ENCODE measurements at places on chromosomes 2 and 18.

GRCh38 chr2:179555691-179556283 is 291.2 kb upstream of the SESTD1 start:
- no peak for DNase-seq

GRCh38 chr18:49023938-49024803 is 73.4 kb upstream of the SMAD7 start:
- no peak for DNase-seq

GRCh38 chr2:213733893-213734292 is 449.6 kb downstream of the SPAG16 start:
- no peak for DNase-seq

- DNase-seq = no peak
Observed at GRCh38 chr2:1518867-1519530, 105.7 kb downstream of the TPO start.

GRCh38 chr2:2720351-2720750 is 389.3 kb upstream of the MYT1L start:
- no peak for DNase-seq

GRCh38 chr2:224433442-224433841 is 31.5 kb upstream of the FAM124B start:
- DNase-seq = no peak

DNA sequence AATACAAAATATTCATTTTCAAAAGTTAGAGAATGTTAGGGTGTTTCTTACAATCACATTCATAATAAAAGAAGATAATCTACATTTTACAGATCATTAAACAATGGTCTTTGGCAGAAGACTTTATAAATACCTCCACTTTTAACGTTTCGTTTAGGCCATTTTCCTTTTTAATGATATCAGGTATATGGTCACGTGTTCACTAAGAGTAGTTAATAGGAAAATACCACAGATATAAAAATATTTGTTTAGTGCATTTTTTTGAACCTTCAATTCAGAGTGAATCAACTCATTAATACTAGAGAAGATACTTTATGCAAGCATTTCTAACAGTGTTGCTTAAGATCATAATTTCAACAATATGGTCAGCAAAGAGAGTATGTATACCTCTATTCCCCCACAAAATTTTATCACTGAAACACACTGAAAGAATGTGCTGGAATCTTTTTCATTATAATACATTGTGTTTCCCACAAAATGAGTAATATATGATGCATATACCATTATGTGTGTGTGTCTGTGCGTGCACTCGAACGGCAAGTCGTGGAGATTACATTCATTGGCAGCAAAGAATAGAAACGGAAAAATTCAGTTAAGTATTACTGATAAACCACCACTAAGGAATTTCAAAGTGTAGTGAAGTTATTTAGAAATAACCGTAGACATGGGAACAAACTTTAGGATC is 319.9 kb upstream of the THUMPD2 start:
- DNase-seq = no peak

DNA sequence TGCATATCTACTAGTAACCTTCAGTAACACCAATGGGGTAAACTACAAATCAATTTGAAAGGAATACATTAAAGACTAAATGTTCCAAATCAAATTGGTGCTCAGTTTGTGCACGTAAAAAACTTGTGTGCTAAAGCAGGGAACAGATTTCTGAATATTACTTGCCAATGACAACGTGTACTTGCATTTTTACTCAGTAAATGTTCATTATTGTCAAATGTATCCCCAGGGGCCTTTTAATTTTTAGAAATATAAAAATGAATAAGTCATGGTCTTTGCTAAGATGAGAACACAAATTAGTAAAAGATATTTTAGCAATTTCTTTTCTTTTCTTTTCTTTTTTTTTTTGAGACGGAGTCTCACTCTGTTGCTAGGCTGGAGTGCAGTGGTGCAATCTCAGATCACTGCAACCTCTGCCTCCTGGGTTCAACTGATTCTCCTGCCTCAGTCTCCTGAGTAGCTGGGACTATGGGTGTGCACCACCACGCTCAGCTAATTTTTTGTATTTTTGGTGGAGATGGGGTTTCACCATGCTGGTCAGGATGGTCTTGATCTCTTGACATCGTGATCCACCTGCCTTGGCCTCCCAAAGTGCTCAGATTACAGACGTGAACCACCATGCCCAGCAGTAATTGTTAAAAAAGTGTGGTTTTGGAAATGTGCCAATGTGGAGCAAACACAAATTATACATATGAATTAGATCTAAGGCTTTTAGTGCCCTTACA is 52.6 kb downstream of the PMAIP1 start:
- no peak for DNase-seq

DNA sequence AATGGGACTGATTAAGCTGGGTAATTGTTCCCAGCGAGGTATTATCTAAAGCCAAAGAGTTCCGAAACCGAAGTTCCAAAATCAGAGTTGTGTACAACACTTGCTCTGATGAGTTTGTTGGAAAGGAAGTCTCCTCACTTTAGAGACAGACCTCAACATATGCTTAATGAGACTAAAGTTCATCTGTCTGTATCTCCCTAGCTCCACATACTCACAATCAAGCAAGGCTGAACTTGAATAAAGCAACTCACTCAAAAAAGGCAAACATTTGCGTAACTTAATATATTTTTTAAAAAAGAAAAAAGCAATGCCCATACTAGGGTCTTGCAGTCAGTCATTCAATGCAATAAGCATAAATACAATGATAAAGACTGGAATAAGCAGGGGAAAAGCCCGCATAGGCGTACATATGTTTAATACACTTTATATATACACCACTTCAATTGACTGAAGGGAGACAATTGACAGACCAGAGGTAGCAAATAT is 60.0 kb downstream of the IRS1 start:
- DNase-seq = no peak

DNA sequence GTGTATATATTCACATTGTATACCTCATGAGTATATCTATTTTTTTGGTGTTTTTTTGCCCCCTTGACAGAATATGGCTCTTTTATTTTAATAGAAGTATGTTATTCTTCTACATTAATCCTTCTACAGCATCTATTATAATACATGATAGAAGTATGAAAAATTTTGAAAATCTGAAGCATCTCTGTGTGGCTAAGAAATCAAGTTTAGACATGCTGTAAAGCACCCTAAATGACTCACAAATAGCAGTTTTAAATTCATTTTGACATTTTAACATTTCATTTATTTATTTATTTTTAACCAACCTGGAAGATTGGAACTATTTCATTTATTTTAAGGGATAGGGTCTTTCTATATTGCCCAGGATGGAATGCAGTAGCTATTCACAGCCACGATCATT is 33.8 kb upstream of the ROCK1 start:
- DNase-seq = no peak

DNA sequence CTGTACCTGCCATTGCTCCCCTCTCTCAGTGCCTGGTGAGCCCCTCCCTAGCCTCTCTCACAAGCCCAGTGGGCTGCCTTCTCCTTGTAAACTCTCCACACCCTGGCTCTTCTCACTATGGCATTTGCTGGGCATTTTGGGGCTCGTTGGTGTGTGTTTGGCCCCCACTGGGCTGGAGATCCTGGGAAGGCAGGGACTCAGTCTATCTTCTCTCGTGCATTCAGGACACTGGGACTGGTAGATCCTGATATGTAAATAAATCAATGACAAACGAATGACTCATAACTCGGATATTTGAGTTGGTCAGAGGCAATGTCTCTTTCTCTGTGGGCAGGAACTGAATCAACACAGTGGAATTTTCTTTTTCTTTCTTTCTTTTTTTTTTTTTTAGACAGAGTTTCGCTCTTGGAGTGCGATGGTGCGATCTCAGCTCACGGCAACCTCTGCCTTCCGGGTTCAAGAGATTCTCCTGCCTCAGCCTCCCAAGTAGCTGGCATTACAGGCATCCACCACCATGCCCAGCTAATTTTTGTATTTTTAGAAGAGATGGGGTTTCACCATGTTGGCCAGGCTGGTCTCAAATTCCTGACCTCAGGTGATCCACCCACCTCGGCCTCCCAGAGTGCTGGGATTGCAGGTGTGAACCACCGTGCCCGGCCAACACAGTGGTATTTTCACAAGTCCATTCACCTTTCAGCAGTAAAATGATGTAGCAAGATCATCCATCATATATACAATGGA is 144.6 kb upstream of the SPRED2 start:
- peak; percentile 86 for DNase-seq

GRCh38 chr2:111216811-111217652 is 96.3 kb downstream of the BCL2L11 start:
- DNase-seq = no peak

DNA sequence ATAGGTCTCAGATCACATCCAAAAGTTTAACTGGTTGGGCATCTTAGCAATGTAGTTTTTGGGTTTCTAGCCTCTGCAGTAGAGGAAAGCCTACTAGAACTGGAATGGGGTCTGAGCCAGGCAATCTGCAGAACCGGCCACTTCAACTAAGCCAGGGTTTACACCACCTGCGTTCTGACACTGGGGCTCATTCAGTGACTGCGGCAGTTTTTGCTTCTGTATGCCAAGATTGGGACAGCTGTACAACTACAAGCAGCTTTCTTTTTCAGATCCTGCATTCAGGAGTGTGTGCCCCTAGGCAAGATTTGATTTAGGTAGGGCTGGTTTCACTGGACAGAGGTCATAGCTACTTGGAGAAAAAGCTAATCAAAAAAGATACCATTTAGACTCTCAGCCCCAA is 43.7 kb upstream of the IGFBP5 start:
- no peak for DNase-seq

- DNase-seq = no peak
Observed at GRCh38 chr2:184599872-184600222, 1.5 kb downstream of the ZNF804A start.

- no peak for DNase-seq
Observed at GRCh38 chr18:62398291-62398690, 73.2 kb downstream of the TNFRSF11A start.

DNA sequence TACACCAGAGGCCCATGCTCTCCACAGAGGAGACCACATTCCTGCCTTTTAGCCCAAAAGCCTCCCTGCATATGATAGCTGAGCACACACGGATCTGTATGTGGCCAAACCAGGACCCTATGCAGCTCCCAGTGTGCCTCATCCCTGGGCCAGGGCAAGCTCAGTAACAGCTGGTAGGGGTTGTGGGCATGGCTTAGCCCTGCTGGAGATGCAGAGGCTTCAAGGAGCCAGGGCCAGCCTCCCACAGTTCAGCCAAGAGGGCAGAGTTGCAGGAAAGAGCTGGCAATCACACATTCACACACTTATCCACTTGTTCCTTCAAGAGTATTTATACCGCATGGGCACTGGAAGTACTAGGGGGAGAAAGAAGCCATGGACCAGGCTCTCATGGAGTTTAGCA is 1.6 kb upstream of the LIMS2 start:
- DNase-seq = no peak

GRCh38 chr2:22444281-22444680 is 940.7 kb upstream of the KLHL29 start:
- DNase-seq = no peak

DNA sequence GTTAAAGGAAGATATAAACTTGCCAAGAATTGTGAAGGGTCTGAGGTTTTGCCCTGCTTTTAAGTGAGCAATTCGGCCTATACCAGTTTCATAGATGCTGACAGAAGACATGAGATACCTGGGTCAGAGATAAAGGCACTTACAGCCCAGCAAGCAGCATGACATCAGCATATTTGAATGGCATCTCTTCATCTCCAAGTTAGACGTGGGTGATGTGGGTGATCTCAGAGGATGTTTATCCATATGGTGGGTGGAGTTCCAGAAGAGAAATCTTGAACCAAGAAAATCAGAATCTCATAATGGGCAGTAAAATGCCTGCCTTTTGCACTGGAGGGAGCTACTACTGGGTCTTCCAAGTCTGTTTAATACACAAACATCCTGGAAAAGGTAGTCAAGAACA is 44.7 kb downstream of the GYPC start:
- no peak for DNase-seq

GRCh38 chr2:172722481-172722880 is 13.2 kb upstream of the RAPGEF4 start:
- no peak for DNase-seq

DNA sequence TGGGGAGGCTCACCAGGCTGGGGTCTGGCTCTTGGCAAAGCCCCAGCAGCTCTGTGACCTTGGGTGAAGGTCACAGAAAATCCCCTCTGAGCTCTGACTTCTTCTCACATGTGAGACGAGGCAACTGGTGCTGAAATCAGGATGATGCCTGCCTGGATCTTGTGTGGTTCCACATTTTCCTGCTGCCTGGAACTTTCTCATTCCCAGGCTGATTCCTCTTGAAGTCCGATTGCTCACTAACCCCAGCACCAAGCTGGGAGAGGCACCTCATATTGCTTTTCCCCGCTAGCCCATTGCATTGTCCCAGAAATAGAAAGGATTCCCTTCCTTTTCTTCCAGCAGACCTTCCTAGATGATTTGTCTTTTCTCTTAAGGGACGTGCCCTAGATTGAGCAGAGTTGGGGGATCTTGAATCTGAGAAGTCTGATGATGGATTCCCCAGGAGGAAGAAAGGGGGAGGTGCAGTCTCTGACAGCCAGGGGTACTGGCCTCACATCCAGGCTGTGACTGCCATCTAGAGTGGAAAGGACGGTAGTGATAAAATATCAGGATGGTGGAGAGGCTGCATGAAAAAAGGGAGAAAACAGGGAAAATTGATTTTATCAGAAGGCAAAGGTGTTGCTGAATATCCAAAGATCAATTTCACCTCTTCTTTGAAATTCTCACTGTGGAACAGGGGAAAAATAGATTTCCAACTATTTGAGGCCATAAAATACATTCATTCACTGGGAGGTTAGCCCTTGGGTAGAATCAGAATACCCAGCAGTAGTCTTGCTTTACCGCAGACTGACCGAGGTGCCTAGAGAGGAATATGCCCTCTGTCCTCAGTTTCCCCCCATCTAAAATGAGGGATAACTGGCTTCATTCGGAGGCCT is 96.3 kb downstream of the FAM210A start:
- DNase-seq = peak; percentile 49

DNA sequence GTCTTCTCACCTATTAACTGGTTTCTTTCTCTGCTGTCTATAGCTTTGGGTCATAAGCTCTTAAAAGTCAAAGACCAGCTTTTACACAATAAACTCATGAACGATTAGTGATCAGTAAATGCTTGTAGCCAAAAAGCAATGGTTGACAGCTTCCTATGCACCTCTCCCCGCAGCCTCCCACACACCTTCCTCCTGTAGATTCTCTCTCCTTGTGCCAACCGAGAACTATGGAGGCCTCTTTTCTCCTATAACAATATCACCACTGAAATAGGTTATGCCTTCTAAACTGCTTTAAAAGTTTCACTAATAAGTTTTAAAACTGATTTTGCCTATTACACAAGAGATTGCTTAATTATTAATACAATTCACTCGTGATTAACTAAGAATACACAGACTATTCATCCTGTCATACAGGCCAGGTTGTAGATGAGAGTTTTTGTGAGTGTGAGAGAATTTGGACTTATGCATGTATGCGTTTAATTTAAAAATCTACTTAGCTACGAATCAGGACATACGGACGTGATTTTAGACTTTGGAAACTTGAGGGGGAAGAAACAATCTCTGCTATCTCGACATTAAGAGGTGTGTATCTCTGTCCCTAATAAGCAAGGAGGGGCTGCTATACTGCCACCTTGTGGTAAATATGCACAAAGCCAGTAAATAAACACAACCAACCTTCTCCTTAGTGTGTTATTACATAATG is 229.1 kb upstream of the RBBP8 start:
- peak; percentile 65 for DNase-seq
